ENCODE measurements at places on chromosomes 1 and 21. TPM values are rescaled to one million over a fixed set of nuclear protein-coding genes. Genes with fewer than 3 reads are reported as not detected.
A peak's percentile ranks its signal among the peaks of the same experiment; 100 is the strongest.

- no peak for DNase-seq
Measured at GRCh38 chr1:248045209-248045608, 1.4 kb upstream of the OR2L3 start.

DNA sequence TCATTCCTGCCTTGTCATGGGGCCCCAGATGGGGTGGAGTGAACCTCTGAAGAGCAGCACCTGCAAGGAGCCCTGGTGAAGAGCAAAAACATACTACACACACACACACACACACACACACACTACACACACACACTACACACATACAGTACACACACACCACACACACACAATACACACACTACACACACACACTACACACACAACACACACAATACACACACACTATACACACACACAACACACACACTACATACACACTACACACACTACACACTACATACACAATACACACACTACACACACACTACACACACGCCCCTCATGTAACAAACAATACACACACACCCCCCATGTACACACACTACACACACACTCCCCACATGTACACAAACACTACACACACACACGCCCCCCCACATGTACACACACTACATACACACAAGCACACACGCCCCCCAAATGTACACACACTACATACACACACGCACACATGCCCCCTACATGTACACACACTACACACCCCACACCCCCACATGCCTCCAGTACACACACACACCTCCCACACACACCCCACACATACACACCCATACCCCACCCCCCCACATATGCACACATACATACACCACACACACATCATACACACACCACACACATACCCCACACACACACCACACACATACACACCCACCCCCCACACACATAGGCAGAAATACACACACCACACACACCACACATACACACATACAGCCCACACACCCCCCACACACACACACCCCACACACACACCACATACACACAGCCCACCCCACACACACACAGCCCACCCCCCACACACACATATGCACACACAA is 9.3 kb downstream of the SLC2A5 start:
- no peak for DNase-seq

GRCh38 chr1:223479718-223480425 is 86.7 kb downstream of the CCDC185 start:
- DNase-seq, result no peak

DNA sequence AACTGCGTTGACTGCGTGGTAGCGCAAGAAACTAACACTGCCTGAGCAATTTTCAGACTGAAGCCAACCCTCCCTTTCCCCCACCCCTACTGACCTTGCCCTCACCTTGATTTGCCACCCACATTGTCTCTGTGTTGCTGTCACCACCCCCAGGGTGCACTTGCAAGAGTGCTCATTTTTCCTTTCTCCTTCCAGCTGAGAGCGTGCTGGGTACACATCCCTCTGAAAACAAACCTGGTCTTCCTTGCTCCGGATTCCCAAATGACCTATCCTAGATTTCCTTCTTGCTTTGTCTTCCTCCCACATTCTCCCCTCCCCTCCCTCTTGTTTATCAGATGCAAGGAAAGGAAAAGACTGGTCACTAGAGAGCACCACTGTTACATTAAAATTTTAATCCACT is 24.2 kb downstream of the MPZ start:
- DNase-seq, result no peak

DNA sequence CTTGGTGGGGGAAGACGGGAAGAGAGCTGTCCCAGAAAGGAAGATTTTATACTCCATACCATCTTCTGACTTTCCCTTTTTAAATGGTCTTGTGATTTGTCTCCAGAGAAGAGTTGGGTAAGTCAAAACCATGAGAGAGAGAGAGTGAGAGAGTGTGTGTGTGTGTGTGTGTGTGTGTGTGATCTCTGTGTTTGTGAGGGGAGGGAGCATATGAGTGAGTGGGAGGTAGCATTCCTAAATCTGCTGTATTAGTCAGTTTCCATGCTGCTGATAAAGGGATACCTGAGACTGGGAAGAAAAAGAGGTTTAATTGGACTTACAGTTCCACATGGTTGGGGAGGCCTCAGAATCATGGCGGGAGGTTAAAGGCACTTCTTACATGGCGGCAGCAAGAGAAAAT is 102.0 kb upstream of the VANGL1 start:
- peak; percentile 53 for DNase-seq

- DNase-seq, result no peak
Measured at GRCh38 chr1:151774256-151774922, 11.1 kb upstream of the MRPL9 start.

DNA sequence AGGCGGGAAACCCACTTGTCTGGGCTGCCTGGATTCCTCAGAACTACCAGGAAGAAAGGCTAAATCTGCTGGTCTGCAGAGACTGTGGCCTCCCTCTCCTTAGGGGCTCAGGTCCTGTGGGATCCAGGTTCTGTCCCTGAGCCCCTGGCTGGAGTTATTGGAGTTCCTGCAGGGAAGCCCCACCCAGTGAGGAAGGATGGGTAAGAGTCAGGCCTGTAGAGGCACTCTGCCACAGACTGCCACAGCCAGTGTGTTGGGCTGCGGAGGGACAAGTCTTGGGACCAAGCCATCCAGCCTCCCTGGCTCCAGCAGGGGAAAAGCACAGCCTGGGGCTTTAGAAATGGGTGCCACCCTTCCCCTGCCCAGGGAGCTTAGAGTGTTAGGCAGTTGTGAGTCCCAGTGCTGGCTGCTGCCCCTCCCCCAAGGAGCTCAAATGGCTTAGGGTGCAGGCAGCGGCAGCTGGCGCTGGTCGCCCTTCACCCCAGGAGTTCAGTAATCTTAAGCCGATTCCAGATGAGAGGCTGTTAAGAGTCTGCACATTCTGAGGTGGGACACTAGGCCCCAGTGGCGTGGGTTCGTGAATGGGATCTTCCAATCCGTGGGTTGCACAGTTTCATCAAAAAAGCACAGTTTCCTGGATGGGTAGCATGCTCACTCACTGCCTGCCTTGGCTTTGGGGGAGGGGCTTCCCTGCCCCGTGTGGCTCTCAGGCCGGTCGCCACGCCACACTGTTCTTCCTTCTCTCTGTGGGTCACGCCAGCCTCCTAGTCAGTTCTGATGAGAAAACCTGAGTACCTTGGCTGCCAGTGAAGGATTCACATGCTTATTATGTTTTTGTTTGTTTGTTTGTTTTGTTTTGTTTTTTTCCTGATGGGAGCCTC is 57.6 kb upstream of the FMO3 start:
- DNase-seq, result no peak

DNA sequence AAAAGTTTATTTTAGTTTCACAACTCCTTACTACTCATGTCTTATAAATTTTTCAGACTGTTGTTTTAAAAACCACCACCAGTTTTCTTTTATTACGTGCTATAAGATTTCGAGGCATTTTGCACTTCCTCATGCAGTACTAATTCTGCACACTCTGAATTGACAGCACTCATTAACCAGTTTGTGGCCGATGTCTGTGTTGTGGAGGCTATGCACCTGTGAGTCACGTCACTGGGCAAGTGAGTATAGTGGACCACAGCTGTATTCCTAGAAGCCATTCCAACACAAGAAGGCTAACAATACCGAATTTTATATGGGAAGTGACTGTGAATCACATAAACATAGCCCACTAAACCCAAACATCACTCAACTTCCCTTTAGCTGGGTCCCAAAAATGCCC is 21.0 kb upstream of the SPATA6 start:
- no peak for DNase-seq

DNA sequence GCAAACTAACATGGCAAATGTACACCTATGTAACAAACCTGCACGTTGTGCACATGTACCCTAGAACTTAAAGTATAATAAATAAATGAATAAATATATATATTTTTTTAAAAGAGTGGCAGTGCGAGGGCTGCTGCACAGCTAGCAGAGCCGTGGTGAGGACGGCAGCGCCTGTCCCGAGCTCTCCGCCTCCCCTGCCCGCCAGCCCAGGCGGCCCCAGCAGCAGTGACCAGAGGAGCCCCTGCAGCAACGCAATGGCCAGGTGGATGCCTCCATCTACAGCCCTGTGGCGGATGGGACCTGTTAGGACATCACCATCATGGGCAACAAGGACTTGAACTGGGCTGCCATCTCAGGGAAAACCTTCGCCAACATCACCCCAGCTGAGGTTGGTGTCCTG is 351.9 kb downstream of the FAM72C start:
- no peak for DNase-seq

GRCh38 chr1:44929531-44929930 is 56.9 kb downstream of the EIF2B3 start:
- DNase-seq, result peak; percentile 22

The KLHL17 gene
- 5.0 TPM for total RNA-seq

The ETV3L gene
- not detected for total RNA-seq

The TMEM200B gene
- total RNA-seq, result 9.5 TPM

The BACE2 gene
- 127 TPM for total RNA-seq

The IL20 gene
- total RNA-seq, result not detected

The GNB1 gene
- total RNA-seq, result 108 TPM

The CENPF gene
- total RNA-seq, result 7.5 TPM
